Left renal cortex interstitium (tissue), 4 donors: ENCODE measurements at places on chromosomes 12 and 14.
A peak's percentile ranks its signal among the peaks of the same experiment; 100 is the strongest.

DNA sequence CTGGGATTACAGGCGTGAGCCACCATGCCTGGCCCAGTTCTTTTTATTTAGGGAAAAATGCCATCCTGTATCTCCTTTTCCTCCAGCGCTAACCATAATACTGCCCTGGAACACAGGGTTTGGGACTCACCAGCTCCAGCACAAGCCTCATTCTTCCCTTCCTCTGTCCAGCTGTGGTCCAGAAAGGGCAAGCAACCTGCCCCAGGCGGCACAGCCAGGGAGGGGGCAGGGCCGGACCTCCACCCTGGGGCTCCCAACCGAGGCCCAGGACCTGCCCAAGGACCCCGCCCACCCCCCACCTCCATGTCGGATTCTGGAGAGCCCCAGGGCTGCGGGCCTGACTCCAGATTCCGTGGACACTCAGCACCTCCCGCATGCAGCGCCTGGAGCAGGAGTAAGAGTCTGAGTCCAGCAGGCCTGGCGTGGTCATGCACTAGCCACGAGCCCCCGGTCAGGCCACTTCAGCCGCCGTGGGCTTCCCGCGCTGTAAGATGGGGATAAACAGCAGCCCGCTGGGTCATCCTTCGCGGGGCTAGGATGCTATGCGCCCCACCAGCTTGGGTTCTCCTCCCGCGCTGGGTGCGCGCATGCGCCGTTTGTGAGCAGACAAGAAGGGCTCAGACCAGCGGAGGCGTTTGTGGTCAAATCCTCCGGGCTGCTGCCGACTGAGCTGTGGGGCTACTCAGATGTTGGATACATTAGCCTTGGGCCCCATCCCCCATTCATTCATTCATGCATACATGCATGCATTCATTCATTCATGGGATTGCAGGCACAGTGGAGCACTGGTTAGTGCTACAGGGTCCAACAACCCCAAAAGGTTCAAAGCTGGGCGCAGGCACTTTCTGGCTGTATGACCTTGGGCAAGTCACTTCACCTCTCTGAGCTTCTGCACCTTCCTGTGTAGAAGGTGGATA, 16.3 kb downstream of the TMEM119 start:
- no peak for DNase-seq

- no peak for DNase-seq
Observed at GRCh38 chr14:69049675-69050074, 70.6 kb upstream of the ACTN1 start.

DNA sequence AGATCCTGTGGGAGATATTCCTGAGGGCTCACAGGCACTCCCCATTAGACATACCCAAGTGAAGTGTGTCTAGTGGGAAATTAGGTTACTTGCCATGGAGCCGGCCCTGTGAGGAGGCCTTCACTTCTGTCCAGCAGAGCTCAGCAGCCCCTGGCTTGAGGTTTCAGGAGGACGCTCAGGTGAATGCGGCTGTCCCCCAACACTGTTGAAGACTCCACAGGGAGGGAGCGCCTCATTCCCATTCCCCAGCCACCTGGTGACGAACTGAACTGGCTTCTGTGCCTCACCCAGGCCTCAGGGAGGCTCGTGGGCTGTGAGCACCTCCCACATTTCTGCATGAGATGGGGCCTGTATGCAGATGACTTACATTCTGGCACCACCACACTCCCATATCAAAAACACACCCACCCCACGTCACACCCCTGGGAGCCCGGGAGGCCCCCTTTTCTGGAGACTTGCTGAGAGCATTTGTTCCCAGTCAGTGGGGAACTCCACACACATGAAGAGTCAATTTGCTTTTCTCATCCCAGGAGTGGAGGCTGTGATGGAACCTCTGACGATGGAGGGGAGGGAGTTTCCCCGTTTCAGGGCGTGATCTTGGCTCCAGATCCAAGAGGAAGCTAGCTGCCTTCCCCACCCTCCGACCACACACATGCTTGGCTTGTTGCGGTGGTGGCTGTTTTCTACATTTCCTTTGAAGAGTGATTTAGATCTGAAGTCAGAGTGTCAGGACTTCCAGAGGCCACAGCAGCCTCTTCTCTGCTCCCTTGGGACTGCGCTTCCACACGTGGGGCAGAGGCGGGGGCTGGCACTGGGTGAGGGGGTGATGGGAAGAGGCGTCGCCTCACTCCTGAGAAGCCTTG, 120.7 kb downstream of the ADGRD1 start:
- no peak for DNase-seq

DNA sequence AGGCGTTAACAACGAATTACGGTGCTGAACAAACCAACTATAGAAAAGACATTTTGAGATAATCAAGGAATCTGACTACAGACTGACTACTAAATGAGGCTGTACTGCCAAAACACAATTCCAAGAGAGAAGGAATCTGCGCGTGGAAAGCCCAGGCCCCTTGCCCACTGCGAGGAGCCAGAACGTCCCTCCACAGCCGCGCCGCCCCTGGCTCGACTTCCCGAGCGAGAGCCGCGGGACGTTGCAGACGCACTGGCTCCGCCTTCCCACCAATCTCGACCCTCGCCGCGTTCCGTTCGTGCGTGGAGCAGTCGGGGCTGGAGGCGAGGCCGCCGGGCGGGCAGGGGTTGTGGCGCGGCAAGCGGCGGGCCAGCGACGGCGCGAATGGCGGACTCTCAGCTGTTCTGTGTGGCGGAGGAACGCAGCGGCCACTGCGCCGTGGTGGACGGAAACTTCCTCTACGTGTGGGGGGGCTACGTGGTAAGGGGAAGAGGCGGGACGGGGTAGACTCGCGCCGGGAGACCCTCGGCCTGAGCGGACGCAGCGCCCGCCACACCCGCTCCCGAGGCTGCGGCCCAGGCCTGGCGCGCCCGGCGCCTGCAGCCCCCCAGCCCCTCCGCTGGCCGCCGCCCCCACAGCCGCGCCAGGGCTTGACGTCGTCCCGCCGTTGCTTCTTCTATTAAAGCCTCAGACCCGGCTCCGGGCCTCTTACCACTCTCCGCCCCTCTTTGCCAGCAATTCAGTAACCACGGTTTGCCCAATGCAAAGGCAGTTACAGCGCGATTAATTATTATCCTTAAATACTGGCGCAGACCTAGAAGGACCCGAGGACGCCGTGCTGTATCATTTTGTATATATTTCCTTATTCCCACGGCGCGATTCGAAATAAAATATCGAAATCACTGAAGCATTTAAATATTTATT, at the start of gene KLHDC1:
KLHDC1 (plus strand) TSS at position 310 of the 924 bp plus-strand sequence; CDS start at position 385, 75 bp downstream.
- peak; percentile 67 for DNase-seq

DNA sequence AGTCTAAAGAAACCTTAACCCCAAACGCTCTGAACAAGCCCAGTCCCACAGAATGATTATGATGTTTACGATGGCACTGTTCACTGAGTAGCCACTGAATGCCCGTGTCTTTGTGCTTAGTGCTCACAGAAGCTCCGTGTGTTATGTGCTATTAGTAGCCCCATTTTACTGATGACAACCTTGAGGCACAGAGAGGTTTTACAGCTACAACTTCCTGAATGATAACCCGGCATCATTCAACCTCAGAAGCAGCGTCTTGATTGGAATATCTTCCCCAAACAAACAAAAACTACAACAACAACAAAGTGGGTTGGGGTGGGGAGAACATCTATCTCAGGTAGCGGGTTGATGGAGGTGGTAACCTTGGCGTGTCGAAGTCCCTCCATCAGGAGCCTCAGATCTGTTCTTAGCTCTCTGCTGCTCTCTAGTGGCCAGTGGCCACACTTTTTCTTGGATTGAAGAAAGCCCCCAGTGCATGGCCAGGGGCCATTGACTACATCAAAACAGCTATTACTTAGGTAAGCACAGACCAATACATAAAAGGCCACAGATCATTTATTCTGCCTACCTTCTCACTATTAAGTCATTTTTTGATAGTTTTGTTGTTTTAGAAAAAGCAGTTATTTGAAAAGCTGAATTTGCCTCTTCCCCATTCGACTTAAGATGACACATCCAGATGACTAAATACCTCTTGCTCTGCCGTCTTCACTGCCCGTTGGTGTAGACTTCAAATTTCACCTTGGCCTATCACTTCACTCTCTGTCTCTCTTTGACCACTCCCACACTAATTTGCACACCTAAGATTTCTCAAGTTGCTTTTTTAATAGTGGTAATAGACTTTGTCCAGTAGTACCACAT, 376.9 kb downstream of the GALC start:
- DNase-seq = peak; percentile 61

DNA sequence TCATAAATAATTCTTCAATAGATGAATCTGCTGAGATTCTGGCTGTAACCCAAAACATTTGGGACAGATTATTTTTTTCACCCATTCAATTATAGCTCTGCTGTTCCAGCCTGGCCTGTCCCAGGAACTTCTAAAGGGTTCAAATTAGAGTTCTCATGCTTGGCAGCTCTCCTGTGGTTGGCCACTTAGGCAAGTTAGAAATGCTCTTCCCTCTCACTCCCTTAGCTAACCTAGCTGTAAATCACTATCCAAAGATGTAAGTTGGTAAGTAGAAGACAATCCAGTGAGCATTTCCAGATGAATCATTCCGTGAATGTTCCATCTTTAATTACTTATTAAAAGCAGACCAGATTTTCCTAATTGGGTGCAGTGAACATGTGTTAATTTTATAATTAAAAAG, 760.4 kb upstream of the TBX3 start:
- no peak for DNase-seq
